CD4-positive, alpha-beta T cell treated with Interferon gamma for 1 hour (primary cell): ENCODE measurements at places on chromosomes 13 and 19.

DNA sequence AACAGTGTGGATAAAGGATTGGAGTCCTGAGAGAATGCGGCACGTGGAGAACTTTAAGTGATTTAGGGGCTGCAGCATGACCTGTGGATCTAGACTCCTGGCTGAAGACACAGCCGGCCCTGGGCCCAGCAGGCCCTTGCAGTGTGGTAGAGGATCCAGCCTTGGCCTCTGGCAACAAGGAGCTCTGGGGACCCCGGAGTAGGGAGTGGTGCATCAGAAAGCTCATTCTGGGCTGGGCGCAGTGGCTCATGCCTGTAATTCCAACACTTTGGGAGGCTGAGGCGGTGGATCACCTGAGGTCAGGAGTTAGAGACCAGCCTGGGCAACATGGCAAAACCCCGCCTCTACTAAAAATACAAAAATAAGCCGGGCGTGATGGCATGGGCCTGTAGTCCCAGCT is 76.0 kb downstream of the CHST8 start:
- DNase-seq = no peak

GRCh38 chr19:38597075-38597474 is 20.7 kb downstream of the MAP4K1 start:
- no peak for DNase-seq

DNA sequence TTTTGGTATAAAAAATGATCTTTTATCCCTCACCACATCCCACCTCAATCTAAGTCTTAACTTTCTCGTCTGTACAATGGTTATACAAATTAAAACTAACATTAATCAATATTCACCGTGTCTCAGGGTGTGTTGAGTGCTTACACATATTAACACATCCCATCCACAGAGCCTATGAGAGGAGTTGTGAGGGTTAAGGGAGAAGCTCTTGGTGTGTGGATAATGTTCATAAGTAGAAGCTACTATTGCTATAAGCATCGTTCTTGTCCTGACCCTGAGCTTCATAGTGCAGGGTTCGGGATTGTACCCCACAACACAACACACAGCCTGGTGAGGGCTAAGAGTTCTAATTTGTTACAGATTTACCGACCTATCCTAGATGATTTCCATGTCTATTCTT is 2.5 kb downstream of the FPR3 start:
- no peak for DNase-seq

DNA sequence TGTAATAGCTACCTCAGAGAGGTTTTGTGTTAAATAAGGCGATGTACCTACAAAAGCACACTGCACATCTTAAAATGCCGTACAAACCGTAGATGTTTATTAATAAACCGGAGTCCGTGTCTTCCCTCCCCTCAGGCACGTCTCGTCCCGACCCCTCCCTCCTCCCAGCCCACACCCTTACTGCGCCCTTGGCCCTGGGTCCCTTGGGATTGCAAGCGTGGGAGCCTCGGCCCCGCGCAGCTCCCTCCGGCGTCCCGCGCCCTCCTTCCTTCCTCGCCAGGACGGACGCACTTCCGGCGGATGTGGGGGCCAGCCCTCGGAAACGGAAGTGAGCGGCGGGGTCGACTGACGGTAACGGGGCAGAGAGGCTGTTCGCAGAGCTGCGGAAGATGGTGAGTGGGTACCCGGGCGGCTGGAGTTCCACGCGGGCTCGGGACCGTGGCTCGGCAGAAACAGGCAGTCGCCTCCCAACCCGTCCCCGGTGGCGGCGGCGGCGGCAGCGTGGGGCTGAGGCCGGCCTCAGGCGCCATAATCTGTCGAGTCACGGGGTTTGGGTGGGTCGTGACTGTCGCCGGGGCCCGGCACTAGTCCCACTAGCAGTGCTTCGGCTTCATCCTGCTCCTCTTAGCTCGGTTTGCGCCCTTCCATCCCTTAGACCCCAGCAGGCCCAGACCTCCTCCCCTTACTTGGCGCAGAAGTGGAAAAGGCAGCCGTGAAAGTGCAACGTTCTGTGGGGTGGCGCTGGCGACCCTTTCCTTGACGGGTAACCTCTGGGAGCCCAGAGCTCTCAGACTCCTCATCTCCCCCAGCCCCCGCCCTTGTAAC is at the start of gene POMP:
TSS of gene POMP (plus strand) at position 335 of the 825 bp plus-strand sequence. CDS start at position 390, 55 bp downstream.
- DNase-seq = peak; percentile 92

- DNase-seq = no peak
These were observed 3.1 kb downstream of the TSC22D1 start for GRCh38 chr13:44573071-44573470.

DNA sequence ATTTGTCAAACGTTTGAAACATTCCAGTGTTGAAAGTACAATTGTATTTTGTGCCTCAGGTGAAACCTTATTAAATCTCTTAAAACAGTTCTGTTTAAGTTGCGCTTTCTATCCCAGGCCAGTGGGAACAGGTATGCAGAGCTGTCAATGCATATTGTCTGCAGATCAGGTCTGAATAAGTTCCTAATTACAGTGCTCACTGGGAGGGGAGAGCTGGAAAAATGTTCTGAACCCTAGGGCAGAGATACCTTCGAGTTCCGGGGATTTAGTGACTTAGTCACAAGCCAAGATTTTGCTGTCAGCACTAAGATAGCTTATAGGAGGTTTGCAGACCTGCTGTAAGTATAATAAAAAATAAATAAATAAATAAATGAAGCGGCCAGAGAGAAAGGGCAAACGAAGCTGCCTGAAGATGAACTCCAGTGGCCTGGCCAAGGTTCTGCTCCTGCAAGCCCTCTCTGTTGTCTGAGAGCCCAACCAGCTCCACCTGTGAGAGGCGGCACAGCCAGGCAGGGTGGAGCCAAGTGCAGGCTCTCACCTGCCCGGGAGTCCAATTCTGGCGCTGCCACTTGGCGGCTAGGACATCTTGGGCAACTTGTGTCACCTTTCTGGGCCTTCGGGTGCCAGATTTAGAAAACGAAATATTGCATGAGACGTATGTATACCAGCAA is 97.9 kb upstream of the SLC7A1 start:
- no peak for DNase-seq

- no peak for DNase-seq
These were observed 511 bp downstream of the WDR88 start for GRCh38 chr19:33132425-33132824.

DNA sequence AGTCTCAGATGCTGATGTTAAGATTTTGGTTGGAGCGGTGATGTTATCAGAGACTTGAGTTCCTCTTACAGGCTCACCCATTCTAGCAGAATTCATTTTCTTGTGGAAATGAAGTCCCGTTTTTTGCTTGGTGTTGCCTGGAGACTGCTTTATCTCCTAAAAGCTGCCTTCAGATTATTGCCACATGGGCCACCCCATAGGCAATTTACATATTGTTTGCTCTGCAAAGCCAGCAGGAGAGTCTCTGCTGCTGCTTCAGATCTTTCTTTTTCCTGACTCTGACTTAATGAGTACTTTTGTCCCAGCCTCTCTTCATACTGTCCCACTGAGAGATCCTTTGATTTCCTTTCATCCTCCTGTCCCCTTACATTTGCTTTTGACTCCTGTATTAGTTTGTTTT is 114.6 kb downstream of the TDRD3 start:
- DNase-seq = no peak

- DNase-seq = no peak
These were observed 512.8 kb downstream of the LMO7 start for GRCh38 chr13:76148926-76149325.
